ENCODE measurements at places on chromosomes 4 and X.
A peak's percentile ranks its signal among the peaks of the same experiment; 100 is the strongest.

GRCh38 chrX:97806238-97806637 is 922.5 kb downstream of the RPA4 start:
- DNase-seq: peak; percentile 57

- peak; percentile 32 for DNase-seq
These were observed 42.4 kb downstream of the CLCN4 start for GRCh38 chrX:10199212-10199611.

DNA sequence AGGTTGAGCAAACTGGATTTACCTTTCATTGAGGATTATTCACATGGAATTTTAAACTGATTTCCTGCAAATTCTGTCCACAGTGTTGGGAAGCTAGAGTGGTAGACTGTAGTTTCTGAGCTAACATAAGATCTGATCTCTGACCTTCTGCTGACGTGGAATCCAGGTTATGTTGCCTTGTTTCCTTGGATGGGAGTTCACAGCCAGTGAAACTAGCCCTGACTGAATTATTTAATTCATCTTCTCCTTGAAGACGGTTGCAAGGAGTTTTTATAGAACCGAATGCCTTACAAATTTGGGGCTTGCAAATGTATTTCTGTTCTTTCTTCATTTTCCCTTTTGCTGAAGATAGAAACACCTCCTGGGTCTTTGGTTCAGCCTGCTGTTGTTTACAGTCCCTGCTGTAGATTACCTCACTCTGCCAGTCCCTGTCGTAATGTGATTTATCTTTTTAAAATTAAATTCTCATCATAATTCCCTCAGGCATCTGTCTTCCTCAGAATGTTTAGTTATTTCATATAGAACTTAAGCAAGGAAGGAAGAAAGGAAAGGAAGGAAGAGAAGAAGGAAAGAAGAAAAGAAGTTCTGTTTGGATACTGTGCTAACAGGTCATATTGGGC is 113.9 kb downstream of the CEP135 start:
- no peak for DNase-seq

- DNase-seq: no peak
These were observed 146.6 kb upstream of the CPEB2 start for GRCh38 chr4:14855719-14856061.

DNA sequence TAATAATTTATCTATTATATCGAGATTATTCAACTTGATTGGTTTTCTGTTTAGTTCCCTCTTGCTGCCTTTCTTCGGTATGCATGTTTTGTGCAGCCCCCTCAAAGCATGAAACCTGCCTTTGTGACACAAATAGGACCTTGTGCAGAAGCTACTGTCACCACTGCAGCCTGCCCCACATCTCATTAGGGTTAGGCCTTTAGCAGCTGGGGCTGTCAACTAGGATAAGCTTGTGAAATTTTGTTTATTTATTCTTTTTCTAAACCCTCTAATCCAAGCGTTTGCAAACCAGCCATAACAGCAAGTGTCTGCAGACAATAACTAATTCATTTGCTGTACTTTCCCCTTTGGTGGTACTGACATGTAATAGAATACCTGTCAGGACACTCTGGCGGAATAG is 258.9 kb downstream of the RCHY1 start:
- no peak for DNase-seq

DNA sequence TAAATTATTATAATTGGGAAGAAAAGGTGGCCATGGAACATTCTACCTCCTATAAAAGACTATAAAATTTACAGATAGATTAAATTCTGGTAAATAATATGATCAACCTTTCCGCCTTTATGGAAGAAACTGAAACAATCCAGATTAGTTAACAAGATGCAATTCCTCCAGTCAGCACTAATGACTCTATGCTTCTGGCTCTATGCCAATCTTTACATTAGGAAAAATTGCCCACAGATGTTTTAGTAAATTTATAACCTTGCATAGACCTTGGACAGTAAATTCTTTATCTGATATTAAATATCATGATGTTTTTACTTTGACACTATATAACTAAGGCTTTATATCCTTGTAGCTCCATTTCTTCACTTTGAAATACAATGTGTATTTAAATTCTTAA is 2302.5 kb downstream of the ARAP2 start:
- DNase-seq: peak; percentile 41

- no peak for DNase-seq
These were observed 289.9 kb upstream of the FAM241A start for GRCh38 chr4:111855308-111855707.

DNA sequence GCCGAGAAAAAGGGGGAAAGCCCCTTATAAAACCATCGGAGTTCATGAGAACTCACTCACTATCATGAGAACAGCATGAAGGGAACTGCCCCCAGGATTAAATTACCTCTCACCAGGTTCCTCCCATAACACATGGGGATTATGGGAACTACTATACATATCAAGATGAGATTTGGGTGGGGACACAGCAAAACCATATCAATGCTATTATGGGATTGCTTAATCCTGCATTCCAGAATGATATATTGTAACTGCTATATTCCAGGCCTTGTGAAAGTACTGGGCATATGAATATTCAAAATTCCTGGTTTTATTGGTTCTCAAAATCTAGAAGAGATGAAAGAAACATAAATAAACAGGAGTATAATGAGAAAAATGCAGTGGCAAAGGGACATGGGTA is 29.3 kb downstream of the NPY1R start:
- DNase-seq: no peak

GRCh38 chr4:139602776-139603360 is 46.8 kb upstream of the SETD7 start:
- DNase-seq: no peak

DNA sequence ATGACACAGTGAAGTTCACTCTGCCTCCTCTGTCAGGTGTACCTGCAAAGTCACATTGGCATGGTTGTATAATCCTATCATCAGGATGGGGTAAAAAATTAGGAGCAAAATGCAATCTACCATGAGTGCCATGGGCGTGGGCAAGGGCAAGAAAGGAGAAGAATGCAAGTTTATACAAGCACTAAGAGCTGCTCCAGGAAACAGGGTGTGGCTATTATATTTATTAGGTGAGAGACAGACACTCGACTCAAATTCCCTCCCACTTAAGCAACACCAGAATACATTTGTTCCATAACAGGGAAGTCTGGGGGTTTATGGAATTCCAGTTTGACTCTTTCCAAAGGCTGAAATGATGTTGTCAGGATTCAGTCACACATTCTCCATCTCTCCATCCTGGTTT is 378.8 kb downstream of the BCOR start:
- no peak for DNase-seq

GRCh38 chr4:159271856-159272255 is 169.0 kb downstream of the RAPGEF2 start:
- DNase-seq: no peak

DNA sequence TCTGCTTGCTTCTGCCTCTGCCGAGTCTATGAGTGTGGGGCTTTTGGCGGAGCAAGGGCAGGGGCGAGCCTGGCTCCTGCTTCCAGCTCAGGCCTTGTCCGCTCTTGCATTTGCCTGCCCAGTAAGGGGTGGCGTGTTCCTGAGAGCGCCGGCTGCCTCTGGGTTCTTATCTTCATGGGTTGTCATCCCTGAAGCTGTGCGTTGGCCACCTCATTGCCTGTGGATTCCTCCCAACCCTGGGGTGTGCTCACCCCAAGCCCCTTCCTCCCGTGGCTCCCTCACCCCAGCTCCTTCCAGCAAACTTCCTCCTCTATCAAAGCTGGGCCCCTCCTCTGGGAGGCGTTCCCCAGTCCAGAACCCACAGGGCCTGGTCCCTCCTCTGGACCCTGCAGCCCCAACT is 17.5 kb downstream of the SH3BP2 start:
- no peak for DNase-seq

DNA sequence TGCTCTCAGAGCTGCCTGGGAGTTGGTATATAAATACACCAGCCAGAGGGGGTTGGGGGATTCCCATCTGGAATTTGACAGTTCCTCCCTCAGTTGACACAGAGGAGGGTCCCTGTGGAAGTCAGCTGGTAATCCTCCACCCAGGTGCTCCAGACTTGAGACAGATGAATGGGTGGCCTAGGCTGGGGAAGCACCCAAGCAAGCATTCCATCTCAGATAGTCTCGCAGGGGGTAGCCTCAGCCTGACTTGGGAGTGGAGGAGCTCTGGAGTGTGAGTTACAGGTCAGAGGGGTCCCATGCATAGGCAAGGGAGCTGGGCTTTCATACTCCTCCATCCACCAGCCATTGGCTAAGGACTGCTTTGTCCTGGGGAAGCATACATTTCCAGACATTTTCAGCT is 229.3 kb upstream of the BCOR start:
- no peak for DNase-seq

DNA sequence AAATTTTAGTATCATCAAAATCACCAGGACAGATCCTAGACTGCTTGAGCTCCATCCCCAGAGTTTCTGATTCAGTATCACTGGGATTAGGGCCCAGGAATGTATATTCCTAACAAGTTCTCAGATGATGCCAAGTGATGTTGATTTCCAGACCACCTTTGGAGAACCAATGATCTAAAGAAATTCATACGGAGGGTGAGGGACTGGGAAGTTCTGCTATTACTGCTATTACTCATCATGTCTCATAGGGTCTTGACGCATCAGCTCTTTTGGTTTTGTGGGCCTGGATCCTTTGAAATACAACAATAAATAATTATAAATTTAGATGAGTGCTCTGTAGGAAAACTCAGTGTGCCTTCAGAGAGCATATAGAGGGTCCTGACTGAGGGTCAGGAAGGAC is 59.8 kb upstream of the LGI2 start:
- peak; percentile 67 for DNase-seq

DNA sequence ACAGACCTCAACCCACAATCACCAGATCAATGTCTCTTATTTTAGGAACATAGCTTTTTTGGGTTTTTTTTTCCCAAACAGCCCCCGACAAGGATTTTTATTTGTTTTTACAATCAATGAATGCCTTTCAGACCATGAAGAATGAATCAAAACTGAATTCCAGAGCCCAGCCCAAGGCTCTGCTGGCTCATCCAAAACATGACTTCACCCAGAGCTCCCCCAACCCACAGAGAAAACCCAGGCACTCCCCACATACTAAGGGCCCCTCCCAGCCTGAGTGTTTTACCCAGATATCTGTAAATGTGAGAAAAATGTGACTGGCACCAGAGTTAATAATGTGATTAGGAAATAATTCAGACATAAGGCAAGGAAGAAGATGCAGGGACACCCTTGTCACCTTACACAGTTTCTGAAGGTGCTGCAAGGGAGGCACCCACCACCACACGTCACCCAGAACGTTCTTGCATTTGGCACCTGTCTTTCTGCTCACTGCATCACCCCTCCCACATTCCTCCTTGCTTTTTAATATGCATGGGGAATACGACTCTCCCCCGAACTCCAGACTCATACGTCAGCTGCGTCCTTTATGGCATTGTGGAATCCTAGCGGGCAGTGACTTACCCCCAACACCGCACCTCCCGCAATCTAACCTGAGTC is 47.8 kb upstream of the C4orf50 start:
- no peak for DNase-seq

DNA sequence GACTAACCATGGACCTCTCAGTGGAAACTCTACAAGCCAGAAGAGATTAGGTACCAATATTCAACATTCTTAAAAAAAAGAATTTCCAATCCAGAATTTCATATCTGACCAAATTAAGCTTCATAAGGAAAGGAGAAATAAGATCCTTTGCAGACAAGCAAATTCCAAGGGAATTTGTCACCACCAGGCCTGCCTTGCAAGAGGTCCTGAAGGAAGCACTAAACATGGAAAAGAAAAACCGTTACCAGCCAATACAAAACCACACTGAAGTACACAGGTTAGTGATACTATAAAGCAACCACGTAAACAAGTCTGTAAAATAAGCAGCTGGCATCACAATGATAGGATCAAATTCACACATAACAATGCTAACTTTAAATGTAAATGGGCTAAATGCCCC is 156.6 kb downstream of the FAM13A start:
- peak; percentile 62 for DNase-seq

DNA sequence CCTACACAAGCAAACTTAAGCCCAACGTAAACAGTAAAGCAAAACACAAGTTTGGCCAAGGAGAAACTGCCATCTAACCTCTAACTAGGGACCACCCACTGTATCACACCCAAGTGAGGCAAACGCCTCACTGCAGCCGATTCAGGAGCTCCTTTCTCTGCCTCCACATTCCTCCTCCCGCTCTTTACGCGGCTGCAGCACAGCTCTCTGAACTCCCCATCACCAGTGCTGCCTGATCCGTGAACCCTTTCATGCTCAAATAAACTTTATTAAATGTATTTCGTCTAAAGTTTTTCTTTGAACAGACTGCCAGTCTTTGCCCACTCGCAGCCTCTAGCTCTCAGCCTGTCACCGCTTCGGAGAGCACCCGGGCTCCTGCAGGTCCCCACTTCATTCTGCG is 6.5 kb downstream of the PNMA6E start:
- no peak for DNase-seq

DNA sequence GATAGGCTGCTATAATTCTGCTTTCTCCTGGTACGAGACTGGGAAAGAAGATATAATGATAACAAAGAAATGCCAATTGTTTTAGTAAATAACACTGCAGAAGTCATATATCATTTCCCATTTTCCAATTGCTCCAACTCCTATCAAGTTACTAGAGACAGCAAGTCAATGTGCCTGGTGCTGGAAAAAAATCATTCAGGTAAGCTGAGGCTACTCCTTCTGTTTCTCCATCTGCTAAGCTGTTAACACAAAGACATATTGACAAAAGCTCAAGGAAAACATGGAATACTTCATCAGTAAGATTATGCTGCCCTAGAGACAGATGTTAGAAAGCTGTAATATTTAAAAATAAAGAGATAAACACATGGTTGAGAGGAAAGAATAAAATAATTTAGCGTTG is 10.0 kb downstream of the NAA11 start:
- no peak for DNase-seq

DNA sequence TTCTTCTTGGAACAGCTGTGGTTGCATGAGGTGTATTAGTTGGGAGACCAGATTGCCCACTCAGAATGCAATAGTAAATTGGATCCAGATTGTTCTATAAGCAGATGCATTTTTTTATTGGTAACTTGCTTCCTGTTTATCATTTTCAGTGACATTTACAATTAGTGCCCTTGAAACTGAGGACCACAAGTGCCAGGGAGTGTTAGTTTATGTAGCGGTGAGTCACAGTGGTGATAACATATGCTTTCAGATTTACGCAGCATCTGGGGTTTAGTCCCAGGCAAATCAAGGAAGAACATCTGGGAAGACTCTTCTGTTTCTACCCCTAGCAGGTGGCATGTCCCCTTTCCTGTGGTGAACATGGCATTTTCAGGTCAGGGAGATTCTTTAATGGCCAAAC is 24.1 kb downstream of the FRMPD4 start:
- DNase-seq: no peak

DNA sequence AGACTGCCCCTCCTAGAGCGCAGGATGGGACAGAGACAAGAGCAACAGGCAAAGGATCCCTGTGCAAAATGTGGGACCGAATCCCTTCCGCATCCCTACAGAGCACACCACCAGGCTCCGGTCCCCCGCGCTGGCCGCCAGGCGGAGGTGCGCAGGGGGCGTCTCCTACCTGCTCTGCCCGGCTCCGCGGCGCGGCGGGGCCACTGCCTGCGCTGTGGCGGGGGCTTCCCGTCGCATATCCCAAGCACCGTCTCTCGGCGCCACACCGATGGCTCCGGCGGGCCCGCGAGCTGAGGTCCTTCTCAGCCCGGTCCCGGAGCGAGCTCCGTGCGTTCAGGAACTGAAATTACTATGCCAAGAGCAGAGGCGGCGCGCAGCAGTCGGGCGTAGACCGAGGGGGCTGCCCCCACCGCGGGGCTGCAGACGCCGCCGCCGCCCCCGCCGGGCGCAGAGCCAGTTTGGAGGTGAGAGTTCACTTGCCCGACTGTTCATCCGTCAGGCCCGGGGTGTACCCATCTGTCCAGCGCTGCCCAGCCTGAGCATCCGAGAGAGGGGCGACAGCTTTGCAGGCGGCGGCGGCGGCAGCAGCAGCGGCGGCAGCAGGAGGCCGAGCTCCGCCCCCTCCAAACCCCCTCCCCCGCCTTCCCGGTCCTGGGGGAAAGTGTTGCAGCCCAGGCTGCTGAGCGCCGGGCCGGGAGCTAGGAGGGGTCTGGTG is at the start of gene GPRIN3:
Gene GPRIN3, minus strand, starts transcription at position 355 of the 715 bp plus-strand sequence. CDS start 57,690 bp downstream, outside the sequence.
- DNase-seq: peak; percentile 9
